ENCODE measurements at places on chromosomes 3 and 15. TPM values are rescaled to one million over a fixed set of nuclear protein-coding genes. Genes with fewer than 3 reads are reported as not detected.

DNA sequence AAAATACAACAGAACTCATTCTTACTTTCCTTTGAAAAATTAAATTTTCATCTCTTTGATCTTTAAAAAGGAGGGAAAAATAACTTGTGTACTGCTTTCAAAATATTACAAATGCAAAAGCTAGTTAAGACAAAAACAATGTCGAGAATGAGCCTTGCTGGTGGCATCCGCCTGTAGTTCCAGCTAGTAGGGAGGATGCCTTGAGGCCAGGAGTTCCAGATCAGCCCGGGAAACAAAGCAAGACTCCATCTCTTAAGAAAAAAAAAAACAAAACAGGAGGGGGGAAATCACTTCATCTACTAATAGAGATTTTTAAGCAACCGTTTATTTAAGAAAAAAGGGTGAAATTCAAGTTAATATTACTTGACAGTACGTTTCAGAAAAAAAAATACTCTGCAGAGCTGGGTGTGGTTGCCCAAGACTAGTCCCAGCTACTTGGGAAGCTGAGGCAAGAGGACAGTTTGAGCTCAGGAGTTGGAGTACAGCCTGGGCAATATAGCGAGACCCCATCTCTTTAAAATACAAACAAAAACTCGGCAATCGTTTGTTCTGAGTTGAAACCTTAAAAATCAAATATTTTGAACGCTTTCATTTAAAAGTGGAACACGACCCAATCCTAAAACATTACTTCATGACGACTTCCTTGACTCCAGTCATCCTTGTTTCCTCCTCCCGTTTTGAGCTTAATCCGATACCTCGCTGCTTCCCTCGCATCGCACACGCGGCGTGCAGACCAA lies 1.2 kb downstream of the KPNA1 start:
- no peak for DNase-seq

GRCh38 chr15:51129535-51130188 lies 35.0 kb upstream of the TNFAIP8L3 start:
- DNase-seq, result no peak

The IDH3A gene
- total RNA-seq, result 95.0 TPM

The GUCA1C gene
- total RNA-seq, result not detected
